ENCODE measurements at places on chromosomes 4 and X. TPM values are rescaled to one million over a fixed set of nuclear protein-coding genes. Genes with fewer than 3 reads are reported as not detected.

The AMBN gene
- not detected for total RNA-seq

The DRP2 gene
- 0.74 TPM for total RNA-seq

The FAM47E gene
- 1.4 TPM for total RNA-seq

The ARHGAP36 gene
- not detected for total RNA-seq
